ENCODE measurements at places on chromosomes 11 and 22.

DNA sequence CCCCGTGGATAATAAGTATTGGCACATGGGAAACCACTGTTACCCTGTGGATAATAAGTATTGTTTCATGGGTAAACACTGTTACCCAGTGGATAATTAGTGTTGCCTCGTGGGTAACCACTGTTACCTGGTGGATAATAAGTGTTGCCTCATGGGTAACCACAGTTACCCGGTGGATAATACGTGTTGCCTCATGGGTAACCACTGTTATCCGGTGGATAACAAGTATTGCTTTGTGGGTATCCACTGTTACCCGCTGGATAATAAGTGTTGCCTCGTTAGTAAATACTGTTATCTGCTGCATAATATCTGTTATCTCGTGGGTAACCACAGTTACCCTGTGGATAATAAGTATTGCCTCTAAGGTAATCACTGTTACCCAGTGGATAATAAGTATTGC, 25.5 kb upstream of the NXPE4 start:
- DNase-seq: no peak

- DNase-seq: no peak
These were observed 118.5 kb downstream of the PHF21B start for GRCh38 chr22:44891293-44891747.

- DNase-seq: no peak
These were observed 322.2 kb downstream of the LUZP2 start for GRCh38 chr11:24819006-24819405.

DNA sequence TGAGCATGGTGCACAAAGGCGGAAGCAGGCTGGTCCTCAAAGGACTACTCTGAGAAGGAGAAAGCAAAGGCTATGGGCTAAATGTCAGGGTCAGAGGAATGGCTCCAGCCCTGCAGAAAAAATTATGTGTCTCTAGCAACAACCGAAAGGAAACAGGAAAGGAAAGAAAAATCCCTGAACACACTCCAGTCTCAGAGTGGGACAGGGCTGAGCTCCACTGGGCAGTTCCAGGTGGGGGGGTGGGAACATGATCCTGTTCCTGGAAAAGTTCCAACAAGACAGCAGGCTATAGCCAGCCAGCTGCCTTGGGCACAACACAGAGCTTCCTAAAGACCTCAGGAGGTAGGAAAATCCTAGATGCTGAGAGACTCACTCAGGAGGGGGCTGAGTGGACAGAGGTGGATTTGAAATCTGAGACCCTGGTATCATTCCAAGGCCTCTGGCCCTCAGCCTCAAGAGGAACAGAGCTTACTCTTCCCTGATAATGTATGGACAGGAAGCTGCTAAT, 1088.2 kb downstream of the TBC1D22A start:
- DNase-seq: no peak

- DNase-seq: no peak
These were observed 67.5 kb downstream of the TEAD1 start for GRCh38 chr11:12741671-12742216.

DNA sequence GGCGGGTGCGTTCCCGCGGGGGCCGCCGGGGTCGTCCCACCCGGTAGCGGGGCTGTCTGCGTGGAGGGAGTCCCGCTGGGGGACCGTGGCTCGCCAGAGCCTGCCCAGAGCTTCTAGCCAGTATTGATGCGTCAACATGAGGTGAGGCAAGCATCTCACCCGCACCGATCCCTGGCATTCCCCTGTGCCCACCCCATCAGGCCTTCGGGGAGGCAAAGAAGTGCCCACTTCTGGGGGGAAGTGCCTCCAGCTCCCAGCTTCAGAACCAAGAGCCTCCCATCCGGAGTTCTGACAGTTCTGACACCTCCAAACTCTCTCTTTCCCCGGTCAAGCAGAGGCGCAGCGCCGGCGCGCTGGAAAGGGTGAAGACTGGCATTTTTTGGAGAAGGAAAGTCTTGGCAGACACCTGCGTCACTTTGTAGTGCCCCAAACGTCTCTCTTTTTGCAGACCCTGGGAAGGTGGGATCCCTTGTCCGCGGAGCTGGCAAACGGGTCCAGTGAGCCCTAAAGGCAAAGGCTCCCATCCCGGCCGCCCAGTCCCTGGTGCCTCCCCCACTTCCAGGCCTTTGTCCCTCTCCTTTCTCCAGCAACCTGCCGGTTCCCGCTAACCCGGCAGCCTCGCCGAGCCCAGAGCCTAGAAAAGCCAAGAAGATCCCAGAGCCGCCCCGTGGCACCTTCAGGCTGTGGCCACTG, 3.2 kb upstream of the PAX6 start:
- no peak for DNase-seq

- DNase-seq: no peak
These were observed 118.0 kb upstream of the IGLL5 start for GRCh38 chr22:22769434-22770279.

- no peak for DNase-seq
These were observed 59.2 kb downstream of the MED15 start for GRCh38 chr22:20566420-20567260.

DNA sequence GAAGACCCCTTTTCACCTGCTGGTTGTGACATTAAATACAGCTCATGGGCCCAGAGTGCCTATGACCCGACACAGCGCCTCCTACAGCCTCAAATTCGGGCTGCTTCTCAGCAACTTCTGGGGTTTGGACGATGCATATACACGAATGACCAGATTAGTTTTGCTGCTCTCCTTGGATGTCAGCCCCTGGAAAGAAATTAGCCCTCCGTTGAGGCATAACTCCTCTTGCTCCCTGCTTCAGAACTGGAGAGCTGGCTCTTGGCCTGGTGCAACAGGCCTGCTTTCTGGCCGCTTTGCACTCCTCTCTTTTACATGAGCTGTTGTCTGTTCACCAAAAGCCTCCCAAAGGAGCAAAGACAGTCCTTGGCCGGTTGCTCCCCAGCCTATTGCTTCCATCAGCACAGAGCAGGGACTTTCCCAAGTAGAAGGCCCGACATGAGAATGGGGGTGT, 3.3 kb downstream of the TECTA start:
- DNase-seq: no peak

DNA sequence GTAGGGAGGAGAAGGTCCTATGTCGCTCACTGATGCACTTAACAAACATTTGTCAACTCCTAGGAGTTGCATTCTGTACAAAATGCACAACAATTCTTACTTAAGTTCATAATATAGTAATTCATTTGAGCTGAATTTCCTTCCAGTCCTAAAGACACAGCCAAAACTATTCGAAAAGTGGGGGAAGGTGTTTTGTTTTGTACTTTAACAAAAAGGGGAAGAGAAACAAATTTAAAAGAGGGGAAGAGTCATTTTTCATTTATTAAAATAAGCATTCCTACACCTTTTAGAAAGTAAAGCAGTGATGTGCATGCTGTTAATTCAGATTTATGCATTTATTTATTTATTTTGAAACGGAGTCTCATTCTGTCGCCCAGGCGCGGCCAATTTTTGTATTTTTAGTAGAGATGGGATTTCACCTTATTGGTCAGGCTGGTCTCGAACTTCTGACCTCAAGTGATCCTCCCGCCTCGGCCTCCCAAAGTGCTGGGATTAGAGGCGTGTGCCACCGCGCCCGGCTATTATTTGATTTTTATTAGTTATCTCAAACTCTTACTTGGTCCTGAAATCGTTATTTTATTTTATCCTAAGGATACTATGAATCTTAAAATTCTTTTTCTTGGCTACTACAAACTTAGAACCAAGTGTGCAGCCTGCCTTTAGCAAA, 1.1 kb upstream of the FANCF start:
- DNase-seq: no peak
